Mammary microvascular endothelial cell (primary cell): ENCODE measurements at places on chromosomes 11 and 22. TPM values are rescaled to one million over a fixed set of nuclear protein-coding genes. Genes with fewer than 3 reads are reported as not detected.

Gene RBMXL2
- total RNA-seq: not detected in 2 replicates

Gene HOATZ
- not detected in 2 replicates for total RNA-seq

Gene CYP2D6
- not detected in 2 replicates for total RNA-seq

Gene OR10G4
- not detected in 2 replicates for total RNA-seq

Gene SMPD1
- 49.5 and 55.6 TPM in 2 replicates for total RNA-seq

Gene ZNRD2
- 70.6 and 76.7 TPM in 2 replicates for total RNA-seq

Gene HEPACAM
- not detected in 2 replicates for total RNA-seq

Gene TMPRSS4
- not detected in 2 replicates for total RNA-seq

Gene MGAT3
- not detected in 2 replicates for total RNA-seq

Gene E2F8
- total RNA-seq: 4.5 and 6.0 TPM in 2 replicates

Gene GNG3
- not detected in 2 replicates for total RNA-seq

Gene MRGPRG
- not detected in 2 replicates for total RNA-seq

Gene CRYBB2
- not detected in 2 replicates for total RNA-seq

Gene TTC36
- 0.39 TPM in 1 of 2 replicates, not detected in the other for total RNA-seq

Gene APOA4
- not detected in 2 replicates for total RNA-seq

Gene TENM4
- not detected in 2 replicates for total RNA-seq
